ENCODE measurements at places on chromosomes 13 and 19. TPM values are rescaled to one million over a fixed set of nuclear protein-coding genes. Genes with fewer than 3 reads are reported as not detected.

DNA sequence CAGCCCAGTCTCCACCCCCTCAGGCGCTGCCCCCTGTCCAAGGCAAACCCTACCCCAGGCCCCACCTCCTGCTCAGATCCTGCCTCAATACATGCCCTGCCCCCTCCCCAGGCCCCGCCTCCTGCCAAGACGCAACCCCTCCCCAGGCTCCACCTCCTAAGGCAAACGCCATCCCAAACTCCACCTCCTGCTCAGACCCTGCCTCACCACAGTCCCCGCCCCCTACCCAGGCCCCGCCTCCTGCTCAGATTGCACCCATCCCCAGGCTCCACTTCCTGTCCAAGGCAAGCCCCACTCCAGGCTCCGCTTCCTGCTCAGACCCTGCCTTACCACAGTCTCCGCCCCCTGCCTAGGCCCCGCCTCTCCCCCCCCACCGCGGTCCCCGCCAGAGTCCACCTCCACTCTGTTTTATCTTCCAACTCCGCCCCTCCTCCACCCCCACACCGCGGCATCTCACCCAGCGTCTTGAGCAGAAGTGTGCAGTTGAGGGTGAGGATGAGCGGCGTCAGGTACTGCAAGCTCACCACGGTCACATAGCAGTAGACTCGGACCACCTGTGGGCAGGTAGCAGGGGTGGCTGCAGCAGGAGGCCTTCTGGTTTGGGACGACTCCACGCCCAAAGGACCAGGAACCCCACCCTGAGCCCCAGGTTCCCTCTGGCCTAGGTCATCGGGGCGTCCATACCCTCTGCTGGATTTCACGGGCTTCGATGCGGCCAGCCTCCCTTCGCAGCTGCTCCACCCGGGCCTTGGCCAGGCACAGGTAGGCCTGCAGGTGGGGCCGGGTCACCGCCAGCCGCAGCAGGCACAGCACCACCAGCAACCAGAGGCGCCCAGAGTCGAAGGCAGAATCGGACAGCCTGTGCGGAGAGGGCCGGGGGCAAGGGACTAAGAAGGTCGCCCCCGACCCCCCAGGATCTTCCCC lies 17.7 kb downstream of the TMEM161A start:
- H3K27ac ChIP-seq = no peak overlapping the region
- H3K27me3 ChIP-seq = no peaks in the 10 kb centered on the region
- no peaks in the 10 kb centered on the region for H3K36me3 ChIP-seq
- H3K4me3 ChIP-seq = no peak overlapping the region
- H3K4me1 ChIP-seq = no peaks in the 10 kb centered on the region
- no peak for DNase-seq

- no peak overlapping the region for H3K27ac ChIP-seq
- peaks cover 42% of the 10 kb centered on the region for H3K27me3 ChIP-seq
- H3K36me3 ChIP-seq = no peaks in the 10 kb centered on the region
These were observed 7.4 kb upstream of the IGFL1 start for GRCh38 chr19:46221981-46222610.

DNA sequence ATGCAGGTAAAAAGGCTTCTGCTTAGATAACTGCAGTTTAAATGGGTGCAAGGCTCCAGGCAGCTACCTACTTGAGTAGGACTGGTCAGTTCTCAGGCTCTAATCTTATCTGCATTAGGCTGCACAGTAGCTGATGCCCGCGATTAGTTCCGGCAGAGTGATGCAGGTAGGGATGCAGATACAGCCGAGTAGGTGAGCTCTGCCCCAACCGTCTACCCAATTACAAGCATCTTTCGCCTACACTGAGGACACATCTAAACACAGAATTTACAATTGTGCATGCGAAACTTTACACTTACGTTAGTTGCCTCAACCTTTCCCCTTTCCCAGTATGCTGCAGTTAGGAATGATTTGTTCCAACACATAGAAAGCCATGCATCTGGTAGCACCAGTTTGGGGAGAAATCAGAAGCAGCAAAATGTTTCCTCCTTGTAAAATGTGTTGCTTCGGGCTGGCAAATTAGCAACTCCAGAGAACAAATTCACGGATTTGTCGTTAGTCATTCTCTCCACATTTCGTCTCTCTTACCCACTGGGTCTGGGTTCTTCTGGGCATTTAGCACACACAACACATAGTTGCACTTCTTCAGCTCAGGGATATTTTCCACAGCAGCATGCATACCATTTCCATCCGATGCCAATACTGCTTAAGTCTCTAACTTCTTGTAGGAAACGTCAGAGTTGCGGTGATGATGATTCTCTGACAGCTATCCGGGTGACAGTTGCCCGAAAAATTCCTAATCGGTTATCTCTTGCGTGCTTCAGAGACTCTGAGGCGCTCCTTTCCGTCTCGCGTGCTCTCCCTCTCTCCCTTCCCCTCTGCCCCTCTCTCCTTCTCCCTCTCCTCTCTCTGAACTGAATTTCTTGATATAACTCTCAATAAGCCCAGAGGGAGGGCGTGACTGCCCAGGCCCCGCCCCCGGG lies at the start of gene PCDH9:
Gene PCDH9 (minus strand): TSS at position 856 of the 923 bp plus-strand sequence. CDS start 1,896 bp downstream, outside the sequence.
- peaks cover 50% of the 10 kb centered on the region for H3K27me3 ChIP-seq
- no peaks in the 10 kb centered on the region for H3K36me3 ChIP-seq

DNA sequence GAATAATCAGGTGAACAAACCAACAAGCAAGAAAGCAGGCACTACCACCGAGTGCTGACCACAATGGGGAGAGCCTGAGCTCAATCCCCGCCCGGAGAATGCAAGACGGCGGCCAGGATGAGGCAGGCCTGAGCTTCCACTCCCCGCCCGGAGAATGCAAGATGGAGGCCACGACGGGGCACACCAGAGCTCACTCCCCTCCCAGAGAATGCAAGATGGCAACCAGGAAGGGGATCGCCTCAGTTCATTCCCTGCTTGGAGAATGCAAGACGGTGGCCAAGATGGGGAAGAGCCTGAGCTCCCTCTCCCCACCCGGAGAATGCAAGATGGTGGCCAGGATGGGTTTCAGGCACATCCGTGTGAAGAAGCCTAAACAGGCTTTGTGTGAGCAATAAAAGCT lies 24.7 kb upstream of the MIER2 start:
- H3K4me1 ChIP-seq = no peaks in the 10 kb centered on the region
- DNase-seq = no peak
- H3K36me3 ChIP-seq = no peaks in the 10 kb centered on the region

DNA sequence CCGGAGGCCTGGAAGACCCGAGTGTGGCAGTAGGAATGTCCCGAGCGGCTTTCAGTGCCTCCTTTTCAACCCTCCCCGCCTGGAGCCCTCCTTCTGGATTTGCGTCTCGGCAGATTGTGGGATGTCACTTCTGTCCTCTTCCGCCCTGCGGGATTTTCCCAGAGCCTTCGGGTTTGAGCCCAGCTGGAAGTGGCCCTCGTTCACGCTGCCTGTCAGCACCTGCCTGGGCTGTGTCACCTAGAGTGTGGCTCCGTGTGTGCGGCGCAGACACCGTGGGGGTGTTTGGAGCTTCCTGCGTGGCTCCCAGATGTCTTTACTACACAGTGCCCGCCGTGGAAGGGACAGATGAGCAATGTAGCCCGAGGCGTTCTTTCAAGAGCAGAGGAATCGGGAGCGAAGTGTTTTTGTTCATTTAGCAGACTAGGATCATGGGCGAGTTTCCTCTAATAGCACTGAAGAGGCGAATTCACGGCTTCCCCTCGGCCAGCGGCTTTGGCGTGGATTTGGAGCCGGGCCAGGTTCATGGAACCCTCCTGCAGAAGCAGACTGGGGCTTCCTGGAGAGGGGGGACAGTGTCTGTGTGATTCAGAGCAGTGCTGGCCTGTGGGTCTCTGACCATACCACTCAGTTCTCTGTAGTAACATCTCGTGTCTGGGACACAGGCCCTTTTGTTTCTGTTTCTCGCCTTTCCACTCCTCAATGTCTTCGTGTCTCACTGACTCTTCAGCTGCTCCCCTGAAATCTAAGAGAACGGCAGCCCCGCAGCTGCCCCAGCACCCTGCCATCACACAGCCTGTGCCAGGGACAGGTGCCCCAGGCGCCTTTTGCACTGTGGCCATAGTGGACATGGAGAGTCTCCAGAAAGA lies 68.0 kb downstream of the KDM4B start:
- H3K27me3 ChIP-seq = no peaks in the 10 kb centered on the region
- peaks cover 29% of the 10 kb centered on the region for H3K4me1 ChIP-seq
- peaks cover 67% of the 10 kb centered on the region for H3K36me3 ChIP-seq
- H3K4me3 ChIP-seq = no peak overlapping the region
- peak; percentile 40 for DNase-seq
- no peak overlapping the region for H3K27ac ChIP-seq

- H3K36me3 ChIP-seq = no peaks in the 10 kb centered on the region
- peaks cover 3% of the 10 kb centered on the region for H3K27me3 ChIP-seq
- peak overlapping the region; percentile 83 for H3K27ac ChIP-seq
- peaks cover 54% of the 10 kb centered on the region for H3K4me1 ChIP-seq
- H3K4me3 ChIP-seq = no peak overlapping the region
These were observed 10.1 kb upstream of the CD22 start for GRCh38 chr19:35318679-35319448.

GRCh38 chr13:60311527-60311926 lies 85.5 kb upstream of the TDRD3 start:
- no peak overlapping the region for H3K27ac ChIP-seq
- H3K4me1 ChIP-seq = no peaks in the 10 kb centered on the region
- no peaks in the 10 kb centered on the region for H3K36me3 ChIP-seq
- no peak overlapping the region for H3K4me3 ChIP-seq

GRCh38 chr13:71304861-71305260 lies 562.1 kb downstream of the DACH1 start:
- H3K36me3 ChIP-seq = no peaks in the 10 kb centered on the region
- no peaks in the 10 kb centered on the region for H3K4me1 ChIP-seq
- no peaks in the 10 kb centered on the region for H3K27me3 ChIP-seq
- H3K4me3 ChIP-seq = no peak overlapping the region

DNA sequence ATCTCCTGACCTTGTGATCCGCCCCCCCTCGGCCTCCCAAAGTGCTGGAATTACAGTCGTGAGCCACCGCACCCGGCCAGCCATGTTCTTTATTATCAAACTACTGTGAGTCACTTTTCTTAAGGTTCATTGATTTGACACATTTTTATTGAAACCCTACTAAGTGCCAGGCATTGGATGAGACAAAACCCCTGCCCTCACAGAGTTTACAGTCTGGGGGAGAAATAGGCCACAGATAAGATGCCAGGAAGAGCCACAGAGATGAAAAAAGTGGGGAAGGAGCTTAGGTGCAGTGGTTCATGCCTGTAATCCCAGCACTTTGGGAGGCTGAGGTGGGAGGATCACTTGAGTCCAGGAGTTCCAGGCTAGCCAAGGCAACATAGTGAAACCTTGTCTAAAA lies 14.5 kb upstream of the MAP2K2 start:
- DNase-seq = no peak
- H3K27ac ChIP-seq = no peak overlapping the region
- no peaks in the 10 kb centered on the region for H3K36me3 ChIP-seq
- no peaks in the 10 kb centered on the region for H3K27me3 ChIP-seq
- peaks cover 10% of the 10 kb centered on the region for H3K4me1 ChIP-seq

- H3K27me3 ChIP-seq = no peaks in the 10 kb centered on the region
- H3K4me1 ChIP-seq = no peaks in the 10 kb centered on the region
- H3K36me3 ChIP-seq = no peaks in the 10 kb centered on the region
- no peak for DNase-seq
- H3K27ac ChIP-seq = no peak overlapping the region
These were observed 375.3 kb downstream of the GPC5 start for GRCh38 chr13:91773591-91774227.

GRCh38 chr13:41610404-41610803 lies 153.1 kb downstream of the RGCC start:
- H3K4me3 ChIP-seq = no peak overlapping the region
- H3K27ac ChIP-seq = peak overlapping the region; percentile 77
- peaks cover 23% of the 10 kb centered on the region for H3K4me1 ChIP-seq
- peaks cover 5% of the 10 kb centered on the region for H3K36me3 ChIP-seq

Gene ZNF835
- polyA plus RNA-seq = 4.6 TPM

Gene ANKLE1
- 1.2 TPM for polyA plus RNA-seq

All from left lung (tissue), 14 donors.